ENCODE measurements at places on chromosomes 2 and 18.

- DNase-seq, result peak; percentile 50
Measured at GRCh38 chr2:75592030-75592429, 31.3 kb upstream of the EVA1A start.

- DNase-seq, result no peak
Measured at GRCh38 chr2:136225950-136226835, 108.2 kb upstream of the CXCR4 start.

- DNase-seq, result no peak
Measured at GRCh38 chr2:241956521-241957110, 87.1 kb downstream of the RTP5 start.

DNA sequence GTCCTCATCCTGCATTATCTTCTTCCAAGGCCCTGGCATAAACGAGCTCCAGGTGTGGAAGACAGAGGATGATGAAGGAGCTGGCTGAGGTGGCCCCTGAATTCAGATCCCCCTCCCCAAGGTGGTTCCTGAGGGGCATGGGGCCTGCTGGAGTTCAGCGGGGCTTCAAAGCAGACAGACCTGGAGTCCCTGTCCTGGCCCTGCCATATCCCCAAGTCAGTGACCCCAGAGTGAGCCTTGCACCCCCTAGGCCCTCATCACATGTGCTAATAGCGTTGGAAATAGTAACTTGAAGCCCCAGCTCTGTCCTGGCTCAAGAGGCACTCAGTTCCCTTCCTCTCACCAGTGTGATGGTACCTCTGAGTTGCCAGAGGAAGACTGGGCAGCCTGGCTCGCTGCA lies 172.9 kb downstream of the GALNT1 start:
- no peak for DNase-seq

DNA sequence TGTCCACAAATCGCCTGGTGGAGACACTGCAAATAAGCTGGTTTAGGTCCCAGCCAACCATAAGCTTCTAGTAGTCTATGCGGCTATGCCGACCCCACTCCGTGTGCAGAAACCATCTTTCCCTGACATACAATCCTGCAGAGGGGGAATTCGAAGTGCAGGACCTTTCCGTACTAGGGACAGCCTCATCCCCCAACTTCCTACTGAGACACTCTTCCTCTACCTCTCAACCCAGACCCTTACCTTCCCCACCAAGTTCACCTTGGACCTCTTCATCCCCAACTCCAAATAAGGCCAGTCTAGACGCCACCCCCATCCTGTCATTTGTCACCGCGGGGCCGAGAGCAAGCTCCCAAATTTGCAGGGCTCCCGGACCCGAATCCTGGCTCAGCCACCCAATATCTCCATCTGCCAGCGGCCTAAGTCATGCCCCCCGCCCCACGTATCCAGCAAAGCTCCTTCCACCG lies 496 bp downstream of the SUCLG1 start:
- DNase-seq, result peak; percentile 11

DNA sequence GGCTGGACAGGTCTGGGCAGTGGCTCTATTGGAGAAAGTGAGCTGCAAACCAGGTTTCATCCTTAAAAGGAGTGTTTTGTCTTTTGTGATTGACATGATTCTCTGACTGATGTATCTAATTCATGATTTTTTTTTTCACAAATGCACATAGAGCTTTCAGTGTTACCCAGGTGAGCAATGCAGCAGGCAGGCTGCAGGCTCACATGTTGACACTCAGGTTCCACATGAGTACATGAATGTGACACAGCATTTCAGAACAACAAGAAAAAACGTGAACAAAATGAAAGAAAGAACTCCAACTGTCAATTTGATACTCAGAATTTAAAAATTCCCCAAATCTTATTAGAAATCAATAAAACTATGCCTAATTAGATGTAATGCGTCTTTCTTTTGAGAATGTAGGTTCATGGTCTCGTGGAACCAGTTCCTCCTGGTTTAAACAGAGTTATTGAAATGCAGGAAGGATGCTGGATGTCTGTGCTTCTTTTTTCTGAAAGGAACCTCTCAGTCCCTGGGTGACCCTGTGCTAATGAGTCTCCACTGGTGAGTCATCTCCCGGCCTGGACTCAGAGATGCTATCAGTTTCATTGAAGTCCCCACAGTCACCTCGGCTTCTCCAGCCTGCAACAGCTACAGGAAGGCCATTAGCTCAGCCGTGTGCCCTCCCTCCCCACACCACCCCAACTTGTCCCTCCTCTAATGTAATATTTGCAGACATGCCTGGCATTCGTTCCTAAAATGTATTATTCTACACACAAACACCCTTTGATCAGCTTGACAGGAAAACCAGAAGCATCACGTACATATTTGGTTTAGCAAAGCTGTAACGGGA lies 430.4 kb downstream of the LPIN1 start:
- DNase-seq, result peak; percentile 63

- DNase-seq, result peak; percentile 13
Measured at GRCh38 chr2:238793801-238794449, 54.0 kb upstream of the TWIST2 start.

DNA sequence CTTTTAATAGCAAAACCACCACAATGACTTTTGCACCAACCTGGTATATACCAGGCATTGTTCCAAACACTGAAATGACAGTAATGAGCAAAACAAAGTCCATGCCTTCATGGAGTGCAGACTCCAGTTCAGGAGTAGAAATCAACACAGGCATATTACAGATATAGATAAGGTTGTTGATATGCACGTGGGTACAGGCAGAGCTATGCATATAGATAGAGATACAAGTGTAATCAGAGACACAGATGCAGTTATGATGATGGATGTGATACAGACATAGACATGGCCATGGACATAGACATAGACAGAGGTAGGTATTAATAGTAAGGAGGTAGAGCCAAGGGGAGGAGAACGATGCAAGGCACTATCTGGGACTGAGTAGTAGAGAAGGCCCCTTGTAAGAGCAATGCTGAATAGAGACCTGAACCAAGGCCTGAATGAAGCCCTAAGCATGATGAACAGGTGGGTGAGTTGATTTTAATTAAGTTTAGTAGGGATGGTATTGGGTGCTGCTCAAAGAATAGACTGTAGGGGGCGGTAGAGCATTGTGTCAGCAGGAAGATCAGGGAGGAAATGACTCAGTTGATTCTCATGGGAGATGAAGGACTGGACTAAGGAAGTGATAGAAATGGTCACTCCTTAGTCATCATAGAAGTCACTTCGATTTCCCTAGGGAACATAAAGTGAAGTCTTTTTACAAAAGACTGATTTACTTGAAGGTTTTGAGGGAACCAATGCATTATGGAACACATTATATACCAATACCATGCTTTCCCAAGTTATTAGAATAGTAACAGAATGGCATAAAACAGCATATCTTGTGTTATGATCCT lies 39.4 kb downstream of the CMPK2 start:
- DNase-seq, result peak; percentile 74

DNA sequence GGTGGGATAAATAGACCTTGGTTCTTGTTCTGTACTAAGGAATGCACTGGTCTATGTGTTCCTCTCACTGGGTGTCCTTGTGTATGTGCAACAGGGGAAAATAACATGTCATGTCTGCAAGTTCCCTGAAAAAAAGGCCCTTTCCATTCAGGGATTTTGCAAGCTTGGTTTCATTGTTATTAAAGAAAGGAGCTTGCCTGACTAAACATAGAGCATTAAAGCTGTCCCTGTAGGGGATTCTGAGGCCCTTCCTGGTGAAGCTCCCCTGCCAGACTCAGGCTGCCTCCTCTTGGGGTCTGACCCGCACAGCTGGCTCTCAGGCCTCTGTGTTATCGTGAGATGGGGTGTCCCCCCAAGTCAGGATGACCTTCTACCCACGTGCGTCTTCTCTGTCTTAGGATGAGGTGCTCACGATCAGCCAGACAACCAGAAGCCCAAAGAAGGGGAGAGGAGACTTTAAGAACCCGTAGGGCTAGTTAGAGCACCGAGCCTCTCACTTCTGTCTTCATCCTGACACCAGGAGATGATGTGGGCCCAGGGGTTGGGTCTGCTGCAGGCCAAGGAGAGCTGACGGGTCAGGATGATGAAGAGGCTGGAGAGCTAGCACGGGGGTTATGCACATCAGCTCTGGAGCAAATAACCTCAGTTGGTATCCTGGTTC lies 21.2 kb downstream of the CAPG start:
- no peak for DNase-seq
